Stimulated activated CD8-positive, alpha-beta memory T cell treated with anti-CD3 and anti-CD28 coated beads, Interleukin-4, amount 100 ng/mL, for 1 hour (primary cell): ENCODE measurements at places on chromosomes 16 and 17.
A peak's percentile ranks its signal among the peaks of the same experiment; 100 is the strongest.

DNA sequence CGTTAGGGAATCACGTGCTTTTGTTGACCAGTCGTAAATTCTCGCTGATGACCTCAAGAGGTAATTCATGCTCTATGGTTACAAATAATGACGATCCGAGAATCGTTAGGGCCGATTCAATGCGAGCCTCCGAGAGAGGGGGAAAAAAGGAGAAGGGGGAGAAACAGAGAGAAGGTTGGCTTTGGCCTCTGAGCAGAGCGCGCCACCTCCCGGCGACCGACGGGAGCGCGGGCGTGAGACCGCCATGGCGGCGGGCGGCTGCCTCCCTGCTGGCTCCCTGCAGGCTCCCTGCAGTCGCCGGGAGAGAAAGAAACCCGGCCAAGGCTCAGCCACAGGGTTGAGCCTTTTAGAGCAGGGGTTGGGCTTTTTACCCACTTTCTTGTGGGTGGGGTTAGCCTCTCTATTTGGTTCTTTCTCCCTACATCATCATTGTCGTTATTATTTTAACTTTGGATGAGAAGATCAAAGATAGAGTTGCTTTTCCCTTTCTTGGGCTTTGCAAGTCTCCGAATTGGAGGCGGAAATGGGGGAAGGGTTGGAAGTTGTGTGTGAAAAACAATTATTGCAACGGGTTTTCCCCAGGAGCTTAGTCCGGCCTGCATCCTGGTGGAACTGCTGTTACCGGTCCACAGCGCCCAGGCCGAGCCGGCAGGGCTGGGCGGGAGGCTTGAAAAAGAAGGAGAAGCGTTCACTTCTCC, 410 bp upstream of the HOXB5 start:
- peak; percentile 62 for DNase-seq

DNA sequence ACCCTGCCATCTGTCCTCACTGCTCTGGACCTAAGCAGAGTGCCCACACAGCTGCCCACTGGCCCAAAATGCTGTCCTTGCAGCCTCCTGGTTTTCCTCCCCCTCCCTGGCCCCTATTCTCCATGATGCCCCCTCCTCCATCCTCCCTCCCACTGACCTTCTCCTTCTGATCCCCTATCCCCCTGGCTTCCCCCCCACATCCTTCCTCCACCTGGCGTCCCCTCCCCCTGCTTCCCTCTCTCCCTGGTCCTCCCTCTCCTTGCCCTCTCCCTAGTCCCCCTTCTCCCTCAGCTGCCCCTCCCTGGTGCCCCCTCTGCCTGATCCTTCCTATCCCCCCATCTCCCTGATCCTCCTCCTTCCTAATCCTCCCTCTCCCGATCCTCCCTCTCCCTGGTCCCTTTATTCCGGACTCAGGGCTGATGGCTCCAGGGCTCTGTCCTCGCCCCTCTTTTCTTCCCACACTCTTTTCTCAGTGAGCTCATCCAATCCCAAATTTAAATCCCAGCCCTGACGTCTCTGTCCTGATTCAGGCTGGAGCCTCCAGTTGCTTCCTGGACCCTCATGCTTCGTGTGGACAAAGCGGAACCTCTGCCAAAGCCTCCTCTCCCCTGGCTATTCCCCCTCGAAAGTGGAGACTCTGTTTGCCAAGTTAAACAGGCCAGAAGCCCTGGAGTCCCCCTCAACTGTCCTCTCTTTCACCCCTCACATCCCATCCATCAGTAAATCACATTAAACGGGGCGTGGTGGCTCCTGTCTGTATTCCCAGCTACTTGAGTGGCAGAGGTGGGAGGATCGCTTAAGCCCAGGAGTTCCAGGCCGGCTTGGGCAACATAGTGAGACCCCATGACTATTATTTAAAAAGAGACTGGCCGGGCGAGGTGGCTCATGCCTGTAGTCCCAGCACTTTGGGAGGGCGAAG, 18.1 kb upstream of the RHBDF2 start:
- no peak for DNase-seq

DNA sequence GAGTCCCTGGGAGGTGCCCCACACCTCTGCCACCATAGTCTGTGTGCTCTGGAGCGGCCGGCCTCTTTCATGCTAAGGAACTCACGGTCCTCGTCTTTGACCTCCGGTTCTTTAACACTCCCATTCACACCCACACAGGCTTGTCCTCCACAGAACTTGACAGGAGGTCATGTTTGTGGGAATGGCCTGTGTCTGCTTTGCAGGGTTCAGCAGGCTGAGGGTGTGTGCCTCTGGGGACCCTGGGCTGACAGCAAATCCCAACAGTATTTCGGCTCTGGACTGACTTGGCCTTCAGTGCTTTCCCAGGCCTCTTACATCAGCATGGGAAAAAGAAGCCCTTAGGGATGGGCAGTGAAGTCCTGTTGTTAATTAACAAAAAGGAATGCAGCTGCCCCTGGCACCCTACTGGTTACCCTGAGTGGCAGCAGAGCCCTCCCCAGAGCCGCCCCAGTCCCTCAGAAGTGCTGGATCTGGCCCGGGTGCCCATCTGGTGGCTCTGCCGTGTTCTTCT, 35.4 kb upstream of the ADORA2B start:
- no peak for DNase-seq

GRCh38 chr17:12671906-12672305, 6.2 kb downstream of the MYOCD start:
- DNase-seq = no peak

- DNase-seq = no peak
Measured at GRCh38 chr16:55943267-55943666, 68.1 kb upstream of the CES5A start.

- DNase-seq = no peak
Measured at GRCh38 chr16:11748404-11749254, 6.0 kb upstream of the TXNDC11 start.

DNA sequence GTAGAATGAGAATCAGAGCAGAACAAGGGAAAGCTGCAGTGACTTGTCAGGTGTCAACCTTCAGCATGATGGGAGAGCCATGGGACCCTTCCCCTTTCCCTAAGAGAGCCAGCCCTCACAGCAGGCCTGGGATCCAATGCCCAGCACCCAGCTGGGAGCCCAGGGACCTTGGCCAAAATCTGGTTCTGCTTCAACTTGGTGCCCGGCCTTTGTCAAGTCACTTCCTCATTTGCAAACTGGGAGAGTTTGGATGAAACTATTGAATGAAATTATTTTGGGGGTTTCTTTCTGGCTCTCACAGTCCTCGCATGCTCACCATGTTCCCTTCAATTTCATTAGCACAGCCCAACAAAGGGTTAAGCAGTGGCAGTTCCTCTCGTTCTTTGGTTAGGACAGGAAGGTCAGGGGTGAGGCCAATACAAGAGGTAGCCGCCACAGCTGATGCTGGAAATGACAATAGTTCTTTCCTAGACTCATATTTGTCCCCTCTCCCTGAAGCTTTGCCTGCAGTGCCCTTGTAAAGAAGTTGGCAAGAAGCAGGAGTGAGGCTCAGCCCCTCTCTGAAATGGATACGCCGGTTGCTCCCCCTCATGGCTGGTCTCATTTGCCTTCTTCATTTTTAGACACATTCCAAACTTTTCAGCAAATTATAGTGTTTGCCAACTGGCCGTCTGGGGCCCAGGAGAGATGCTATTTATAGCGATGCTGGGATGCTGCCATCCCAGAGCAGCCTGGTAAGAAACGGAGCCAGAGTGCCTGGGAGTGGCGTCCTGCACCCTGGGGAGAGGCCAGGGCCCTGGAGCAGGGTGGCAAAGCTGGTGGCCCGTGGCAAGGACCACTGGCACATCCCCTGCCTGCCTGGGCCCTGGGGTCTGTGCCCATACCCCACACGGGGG, 34.5 kb upstream of the MEOX1 start:
- DNase-seq = no peak

DNA sequence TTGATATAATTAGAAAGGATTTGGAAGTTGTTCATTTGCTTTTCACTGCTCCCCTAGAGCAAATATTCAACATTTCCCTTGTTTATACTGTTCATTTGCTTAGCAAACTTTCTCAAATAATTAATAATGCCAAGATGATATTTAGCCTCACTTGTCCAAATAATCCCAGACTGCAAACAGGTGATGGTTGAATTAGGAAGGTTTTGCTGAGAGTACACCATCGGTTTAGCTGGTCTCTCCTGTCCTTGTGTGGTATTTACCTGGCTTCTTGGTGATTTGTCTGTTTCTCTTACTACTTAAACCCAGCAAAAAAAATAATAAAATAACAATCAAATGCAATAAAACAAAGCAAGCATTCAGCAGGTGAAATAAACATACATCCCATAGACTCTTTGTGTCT, 6.5 kb downstream of the KATNIP start:
- no peak for DNase-seq

GRCh38 chr17:16975277-16975651, 3.3 kb upstream of the TNFRSF13B start:
- no peak for DNase-seq

GRCh38 chr17:40417258-40417608, 463 bp downstream of the TOP2A start:
- DNase-seq = no peak

DNA sequence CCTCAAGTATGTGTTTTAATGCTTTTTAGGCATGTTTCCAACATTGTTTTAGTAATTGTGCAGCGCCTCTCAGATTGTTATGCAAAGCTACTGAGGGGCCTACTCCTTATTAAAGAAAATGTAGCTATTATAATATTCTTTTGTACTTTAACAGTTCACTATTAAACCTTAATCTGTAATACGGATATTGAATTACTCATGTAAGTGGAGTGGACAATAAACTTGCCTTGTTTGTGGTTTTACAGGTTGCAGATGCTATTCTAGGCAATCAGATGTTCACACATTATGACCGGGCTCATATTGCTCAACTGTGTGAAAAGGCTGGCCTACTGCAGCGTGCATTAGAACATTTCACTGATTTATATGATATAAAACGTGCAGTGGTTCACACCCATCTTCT, 41.0 kb downstream of the PTRH2 start:
- no peak for DNase-seq

GRCh38 chr17:66306446-66306845, 4.0 kb downstream of the PRKCA start:
- no peak for DNase-seq

GRCh38 chr16:85395207-85395912, 217.8 kb upstream of the GSE1 start:
- DNase-seq = no peak

GRCh38 chr16:79295746-79296145, 304.8 kb downstream of the MAF start:
- no peak for DNase-seq

DNA sequence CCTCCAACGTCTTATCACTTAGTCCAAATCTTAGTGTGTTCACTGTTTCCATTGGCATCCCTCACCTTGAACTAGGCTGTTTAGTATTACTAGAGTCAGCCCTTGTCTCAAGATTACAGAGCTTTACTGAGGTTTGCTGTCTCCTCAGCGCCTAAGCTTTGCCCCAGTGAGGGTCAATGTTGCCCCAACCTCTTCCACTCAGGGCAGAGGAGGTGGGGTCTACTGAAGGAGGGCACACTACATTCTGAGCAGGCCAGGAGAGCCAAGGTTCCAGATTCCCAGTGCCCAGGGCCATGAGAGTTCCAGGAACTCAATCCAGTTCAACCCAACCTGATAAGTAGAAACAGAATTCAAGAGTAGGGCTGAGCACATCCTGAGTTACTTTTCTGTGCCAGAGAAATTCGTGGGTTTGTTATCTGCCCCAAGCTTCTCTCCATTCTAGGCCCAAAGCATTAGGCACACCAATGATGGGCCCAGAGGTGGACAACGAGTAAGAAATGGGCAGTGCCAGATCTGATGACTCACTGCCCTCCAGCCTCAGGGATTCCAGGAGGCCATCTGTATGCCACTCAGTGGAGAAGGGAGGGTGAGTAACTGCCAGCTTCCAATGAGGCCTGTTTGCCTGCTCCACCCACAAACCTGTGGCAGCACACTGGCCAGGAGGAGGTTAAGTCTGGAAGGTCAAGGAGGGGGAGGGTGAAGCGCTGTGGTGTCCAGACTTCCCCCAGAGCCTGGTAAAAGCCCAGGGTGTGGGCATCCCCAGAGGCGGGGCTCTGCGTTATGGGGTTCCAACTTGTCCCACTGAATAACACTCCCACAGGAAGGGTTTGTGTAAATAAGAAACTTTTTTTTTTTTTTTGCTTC, 8.2 kb downstream of the TUBG2 start:
- DNase-seq = no peak

- DNase-seq = no peak
Measured at GRCh38 chr17:63855185-63855584, 12.7 kb upstream of the SMARCD2 start.

GRCh38 chr17:72723711-72724110, 368.8 kb downstream of the SLC39A11 start:
- DNase-seq = no peak

- DNase-seq = no peak
Measured at GRCh38 chr17:76449126-76449525, 3.8 kb downstream of the UBE2O start.
